Nephron progenitor cell (in vitro differentiated cells): ENCODE measurements at places on chromosomes 11 and 22.

- DNase-seq: no peak
Measured at GRCh38 chr22:35754761-35755160, 37.1 kb downstream of the APOL5 start.

DNA sequence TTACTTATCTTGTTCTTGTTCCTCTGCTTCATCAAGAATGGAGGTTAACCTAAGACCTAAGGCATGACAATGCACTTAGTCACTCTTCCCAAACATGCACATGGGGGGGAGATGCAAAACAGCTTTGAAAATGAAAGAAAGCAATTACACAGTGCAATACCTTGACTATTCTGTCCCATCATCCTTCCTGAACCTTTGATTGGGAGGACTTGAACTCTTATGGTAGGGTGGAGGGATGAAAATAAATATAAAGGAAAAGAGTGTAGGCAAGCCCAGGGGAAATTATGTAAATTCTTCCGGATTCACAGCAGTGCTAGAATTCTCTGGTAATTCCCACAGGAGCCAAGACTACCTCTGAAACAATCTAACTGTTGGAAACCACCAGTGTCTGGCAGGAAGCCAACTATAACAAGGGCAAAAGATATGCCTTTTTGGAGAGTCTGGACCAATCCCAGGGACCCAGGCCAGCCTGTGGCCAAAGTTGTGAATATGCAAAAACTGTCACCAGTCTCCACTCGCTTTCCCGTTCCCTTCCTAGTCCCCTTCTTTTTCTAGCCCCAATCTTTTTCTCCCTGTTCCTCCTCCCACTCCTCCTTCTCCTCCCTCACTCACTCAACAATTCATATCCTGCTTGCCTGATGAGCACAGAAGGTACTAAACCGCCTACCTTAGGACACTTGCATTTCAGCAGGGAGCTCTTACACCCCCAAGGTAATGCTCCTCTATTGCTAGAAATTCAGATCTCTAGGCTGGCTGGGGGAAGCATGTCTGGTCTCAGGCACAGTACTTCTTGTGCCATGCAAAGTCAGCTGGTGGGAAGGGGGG lies 2.5 kb upstream of the RCN1 start:
- no peak for DNase-seq

DNA sequence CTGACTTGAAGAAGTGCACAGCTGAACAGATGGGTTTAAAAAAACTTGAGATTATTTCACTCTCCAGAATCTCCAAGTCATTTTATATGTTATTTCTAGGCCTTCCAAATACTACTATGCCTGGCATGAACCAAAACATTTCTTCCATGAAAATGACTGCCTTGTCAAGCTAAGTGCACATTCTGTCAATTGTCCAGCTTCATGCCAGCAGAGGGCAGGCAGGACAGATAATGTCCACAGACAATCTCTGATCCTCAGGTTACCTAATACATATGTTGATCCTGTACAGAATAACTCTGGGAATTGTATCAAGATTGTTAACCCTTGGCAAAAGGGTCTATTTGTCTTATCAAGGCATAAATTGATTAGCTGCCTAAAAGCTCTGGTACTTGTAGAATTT lies 229.5 kb downstream of the AASDHPPT start:
- DNase-seq: no peak

DNA sequence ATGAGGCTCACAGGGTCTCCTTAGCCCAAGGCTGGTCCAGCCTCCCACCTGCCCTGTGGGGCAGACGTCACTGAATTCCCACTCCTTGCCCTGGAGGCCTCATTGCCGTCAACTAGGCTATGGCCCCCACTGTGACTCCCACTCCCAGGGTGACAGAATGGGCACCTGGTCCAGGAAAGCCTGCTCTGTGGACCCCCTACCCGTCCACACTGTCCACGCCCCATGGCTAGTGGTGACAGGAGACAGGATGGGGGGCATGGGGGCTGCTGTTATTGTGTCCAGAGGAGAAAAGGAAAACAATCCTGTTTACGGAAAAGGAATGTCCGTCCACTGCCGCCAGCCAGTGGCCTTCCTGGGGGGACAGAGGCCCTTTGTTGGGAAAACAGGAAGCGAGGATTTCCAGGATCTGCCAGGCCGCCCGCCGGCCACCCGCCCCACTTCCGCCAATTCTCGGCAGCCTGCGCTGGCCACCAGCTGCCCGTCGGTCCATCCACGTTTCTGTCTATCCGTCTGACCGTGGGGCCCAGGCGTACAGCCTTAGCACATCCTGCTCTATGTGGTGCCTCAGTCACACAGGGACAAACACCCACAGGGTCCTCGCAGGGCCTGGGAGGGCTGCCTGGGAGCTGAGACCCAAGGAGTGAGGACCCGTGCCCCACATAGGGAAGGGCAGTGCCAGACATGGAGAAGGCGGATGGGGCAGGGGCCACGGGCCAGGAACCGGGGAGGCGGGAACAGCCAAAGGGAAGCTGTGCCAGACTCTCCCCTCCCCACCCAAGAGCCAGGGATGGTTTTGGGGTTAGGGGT lies 19.5 kb downstream of the CRELD2 start:
- no peak for DNase-seq

DNA sequence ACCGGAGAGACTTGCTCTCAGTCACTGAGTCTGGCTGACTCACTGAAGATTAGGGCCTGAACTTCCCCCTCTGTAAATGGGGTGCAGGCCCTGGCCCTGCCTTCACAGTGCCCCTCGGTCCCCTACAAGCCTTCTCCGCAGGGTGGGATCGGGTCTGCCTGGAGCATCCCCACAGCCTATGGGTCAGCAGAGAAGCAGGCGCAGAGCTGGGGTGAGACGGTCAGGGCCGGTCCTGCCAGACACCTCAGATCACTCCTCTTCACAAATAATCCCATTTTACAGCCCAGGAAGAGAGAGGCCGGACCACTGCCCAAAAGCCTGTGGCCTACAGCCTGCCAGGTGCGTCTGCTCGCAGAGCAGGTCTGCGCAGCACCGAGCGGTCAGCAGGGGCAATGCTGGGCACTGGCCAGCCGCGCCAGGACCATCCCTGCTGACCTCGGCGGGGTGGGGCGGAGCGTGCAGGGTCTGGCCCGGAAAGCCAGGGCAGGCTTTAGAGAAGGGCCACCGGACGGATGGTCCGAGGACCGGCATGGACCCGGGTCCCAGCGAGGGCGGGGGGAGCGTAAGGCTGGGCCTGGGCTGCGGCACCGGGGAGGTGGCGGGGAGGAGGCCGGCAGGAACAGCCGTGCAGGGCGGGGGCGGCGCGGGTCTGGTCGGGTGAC lies 522 bp upstream of the SEPTIN5 start:
- DNase-seq: peak; percentile 64

- DNase-seq: peak; percentile 62
Measured at GRCh38 chr11:73321604-73322381, 13.7 kb downstream of the ARHGEF17 start.

- no peak for DNase-seq
Measured at GRCh38 chr22:19760951-19761724, 560 bp downstream of the TBX1 start.

DNA sequence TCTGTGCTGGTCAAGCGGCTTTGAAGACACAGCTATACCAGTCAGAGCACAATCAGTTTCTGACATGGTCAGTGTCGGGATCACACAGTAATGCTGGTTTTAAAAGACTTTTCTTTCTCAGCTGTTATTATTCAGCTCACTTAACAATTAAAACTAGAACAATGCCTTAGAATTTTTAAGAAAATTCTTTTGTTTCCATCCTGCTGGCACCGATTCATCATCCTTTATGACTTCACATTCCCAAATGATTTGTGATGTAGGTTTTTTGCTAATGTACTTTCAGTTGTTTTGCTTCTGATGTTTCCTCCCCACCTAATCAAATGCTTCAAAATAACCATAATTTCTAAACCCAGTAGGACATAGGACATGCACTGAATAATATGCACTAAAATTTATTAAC lies 34.5 kb upstream of the OLFML1 start:
- no peak for DNase-seq

DNA sequence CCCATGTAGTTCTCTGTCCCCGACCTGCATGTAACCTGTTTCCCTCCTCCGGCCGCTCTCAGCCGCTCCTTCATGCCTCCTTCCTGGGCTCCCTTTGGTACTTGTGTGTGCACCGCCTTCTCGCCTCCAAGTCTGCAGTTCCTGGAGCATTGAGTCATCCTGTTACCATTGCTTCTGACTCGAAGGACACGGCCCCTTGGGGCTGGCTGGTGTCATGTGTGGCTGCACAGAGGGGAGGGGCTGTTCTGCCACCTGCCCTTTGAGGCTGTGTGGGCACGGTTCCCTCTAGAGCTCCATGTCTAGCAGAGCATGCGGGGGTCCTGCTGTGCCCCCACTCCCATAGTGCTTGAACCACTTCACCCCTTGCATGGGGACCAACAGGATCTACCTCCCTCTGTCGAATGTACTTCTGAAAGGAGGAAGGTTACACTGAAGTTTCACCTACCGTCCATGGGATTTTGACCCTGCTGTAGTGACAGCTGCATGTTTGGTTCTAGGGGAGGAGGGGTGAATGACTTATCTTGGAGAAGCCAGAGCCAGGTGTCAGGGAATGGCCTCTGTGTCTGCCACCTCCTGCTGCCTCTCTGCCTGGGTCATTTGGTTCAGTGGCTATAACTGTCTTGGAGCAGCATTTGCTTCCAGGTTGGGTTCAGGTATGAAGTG lies 39.6 kb downstream of the BCR start:
- DNase-seq: no peak

DNA sequence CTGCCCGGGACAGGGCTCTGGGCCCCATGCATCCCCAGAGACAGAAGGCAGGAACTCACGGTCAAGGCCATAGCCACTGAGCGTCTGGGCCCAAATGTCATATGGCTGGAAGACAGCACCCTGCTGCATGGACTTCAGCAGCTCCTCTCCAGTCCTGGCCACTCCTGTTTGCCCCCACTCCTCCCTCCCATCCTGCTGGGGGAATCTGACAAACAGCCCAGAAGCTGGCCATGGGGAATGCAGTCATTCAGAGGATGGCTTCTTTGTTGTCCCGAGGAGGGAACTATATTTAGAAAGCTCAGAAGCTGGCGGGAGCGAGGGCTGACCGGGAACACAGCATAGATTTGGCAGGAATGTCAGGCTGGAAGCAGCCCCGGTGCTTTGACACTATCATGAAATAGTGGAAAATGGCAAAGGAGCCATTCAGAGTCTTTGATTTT lies 35.0 kb downstream of the DKK3 start:
- DNase-seq: no peak

DNA sequence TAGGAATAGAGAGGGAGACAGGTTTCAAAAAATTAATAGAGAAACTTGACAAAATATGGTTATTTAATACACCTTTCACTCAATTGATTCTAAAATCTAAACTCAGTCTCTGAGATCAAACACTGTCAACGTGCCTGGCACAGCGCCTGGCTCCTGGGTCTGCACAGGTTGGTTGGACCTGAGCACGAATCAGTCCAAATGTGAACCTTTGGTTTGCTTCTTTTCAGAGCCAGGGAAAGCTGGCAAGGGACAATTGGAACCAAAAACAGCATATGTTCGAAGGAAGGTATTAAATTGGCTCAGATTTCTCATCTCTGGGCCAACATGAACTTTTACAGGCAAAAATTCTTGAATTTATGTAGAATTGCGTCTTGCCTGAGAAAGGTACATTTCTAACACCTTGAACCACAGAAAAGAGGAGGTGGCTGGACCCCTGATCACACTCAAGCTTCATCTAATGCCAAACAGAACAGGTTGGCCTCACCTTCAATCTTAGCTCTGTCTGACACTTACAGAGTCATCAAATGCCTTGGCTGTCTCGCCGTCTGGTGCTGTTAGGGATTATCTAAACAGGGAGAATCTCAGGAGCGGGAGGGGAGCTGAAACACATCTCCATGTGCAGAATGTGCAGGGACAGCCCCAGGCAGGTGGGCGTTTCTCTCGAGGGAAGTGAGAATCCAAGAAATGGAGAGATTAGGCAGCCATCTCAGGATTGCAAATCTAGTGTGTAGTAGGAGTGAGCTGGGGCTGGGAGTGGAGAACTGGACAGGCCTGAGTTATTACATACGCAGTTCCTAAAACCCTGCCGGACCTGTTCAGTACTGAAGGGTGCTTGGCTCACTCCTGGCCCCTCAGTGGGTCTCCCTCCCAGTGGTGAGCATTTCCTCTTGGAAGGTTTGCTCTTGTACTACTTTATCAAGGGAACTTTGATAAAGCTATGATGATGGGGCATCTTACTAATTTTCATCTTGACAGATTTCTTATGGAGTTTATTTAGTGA lies 442.2 kb upstream of the B3GAT1 start:
- no peak for DNase-seq

DNA sequence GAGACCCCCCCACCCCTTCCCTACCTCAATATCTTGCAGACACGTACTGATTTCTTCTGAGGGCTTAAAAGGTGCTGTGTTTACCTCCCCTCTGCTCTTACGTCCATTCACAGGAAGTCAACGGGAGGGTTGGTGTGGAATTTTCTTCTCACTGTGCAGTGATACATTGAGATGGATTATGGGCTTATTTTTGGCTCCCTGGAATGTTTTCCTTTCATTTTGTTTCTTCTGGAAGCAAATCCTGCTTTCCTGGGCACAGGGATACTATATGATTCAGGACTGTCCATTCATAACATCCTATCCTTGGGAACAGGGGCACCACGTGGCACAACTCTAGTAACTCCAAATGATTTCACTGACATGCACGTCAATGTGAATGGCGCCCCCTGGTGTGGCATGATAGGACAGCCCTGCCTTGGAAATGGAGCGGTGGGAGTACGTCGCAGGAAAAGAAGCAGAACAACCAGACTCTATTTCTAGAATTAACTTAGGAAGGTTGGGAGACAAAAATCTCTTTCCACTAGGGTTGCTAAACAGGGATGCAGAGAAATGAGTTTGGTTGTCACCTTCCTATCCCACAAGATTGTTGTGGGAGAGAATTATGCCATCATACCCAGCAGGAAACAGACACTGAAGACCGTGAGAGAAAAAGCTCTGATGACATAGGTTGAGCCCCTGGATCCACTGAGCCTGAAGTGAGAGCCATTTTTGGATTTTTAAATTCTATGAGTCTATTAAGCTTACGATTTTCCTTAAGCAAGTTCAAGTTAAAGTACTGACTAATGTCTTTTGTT lies 146.5 kb upstream of the RAG2 start:
- DNase-seq: peak; percentile 82

DNA sequence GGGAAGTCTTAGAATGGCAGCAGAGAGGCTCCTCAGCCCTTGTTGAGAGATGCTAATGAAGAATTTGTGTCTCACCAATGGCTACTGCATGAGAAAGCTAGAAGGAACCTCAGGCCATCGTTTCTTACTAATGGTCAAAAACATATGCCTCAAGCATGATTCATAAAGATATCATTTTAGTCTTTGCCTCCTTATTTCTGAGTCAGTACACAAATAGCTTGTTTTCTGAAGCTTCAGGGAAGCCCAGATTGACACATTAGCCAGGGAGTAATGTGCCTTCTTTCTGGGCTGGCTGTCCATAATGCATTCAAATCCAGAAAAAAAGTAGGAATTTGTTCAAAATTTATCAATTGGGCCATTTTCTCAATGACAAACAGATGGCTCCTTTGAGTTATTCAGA lies 169.4 kb upstream of the ZBED5 start:
- no peak for DNase-seq

- no peak for DNase-seq
Measured at GRCh38 chr22:28438183-28438768, 241.4 kb downstream of the TTC28 start.

DNA sequence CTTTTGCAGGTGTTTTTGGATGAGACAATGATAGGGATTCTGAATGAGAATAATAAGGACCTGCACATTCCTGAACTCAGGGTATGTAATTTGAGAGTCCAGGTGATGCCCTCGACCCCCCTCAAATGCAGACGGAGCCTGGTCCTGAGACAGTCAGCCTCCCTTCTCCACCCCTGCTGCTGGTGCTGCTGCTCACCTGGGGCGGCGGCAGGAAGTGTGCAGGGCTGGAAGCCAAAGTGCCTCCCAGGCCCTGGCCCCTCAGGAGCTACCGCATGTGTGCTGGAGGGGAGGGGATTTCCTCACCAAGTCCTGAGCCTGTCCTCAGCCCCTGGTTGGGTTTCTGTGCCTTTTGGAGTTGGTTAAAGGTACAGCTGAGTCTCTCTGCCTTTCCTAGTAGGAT lies 19.0 kb upstream of the GLB1L2 start:
- DNase-seq: no peak
